ENCODE measurements at places on chromosomes 5 and 9.

DNA sequence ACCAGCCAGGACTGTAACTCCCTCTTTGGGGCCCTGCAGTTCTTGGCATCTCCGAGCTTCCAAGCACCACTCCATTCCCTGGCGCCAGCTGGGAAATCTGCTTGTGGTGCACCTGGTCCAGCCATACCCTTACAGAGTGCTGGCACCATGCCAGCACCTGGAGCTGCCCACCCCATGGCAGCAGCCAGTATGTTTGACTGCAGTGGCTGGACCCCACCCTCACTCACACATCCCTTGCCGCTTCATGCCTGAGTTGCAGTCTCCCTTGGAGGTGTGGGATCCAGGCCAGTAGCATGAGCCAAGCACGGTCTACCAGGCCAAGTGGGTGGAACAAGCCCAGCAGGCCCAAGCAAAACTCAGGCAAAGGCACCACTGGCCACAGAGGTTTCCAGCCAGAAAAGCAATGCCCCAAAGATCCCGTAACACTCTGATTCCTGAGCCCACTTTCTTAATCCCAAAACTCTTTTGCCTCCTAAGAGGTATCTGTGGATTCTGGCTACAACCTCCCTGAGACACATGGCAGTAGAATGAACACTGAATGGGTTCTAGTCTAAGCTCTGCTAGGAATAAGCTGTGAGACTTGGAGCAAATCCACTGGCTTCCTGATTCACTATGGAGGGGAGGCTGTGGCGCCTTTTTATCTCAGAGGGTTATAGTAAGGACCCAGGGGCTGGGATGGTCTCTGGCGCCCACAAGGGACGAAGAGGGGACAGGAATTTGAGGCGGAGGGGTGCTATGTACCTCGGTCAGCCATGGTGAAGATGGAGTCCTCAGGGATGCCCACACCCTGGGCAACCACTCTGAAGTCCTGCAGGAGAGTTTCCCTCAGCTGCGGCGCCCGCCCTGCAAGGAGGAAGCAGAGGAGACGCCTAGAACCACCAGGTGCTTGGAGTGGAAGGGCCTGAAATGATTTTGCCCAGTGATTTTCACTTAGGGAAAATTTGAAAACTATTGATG is 5.6 kb downstream of the AMBP start:
- DNase-seq, result no peak

DNA sequence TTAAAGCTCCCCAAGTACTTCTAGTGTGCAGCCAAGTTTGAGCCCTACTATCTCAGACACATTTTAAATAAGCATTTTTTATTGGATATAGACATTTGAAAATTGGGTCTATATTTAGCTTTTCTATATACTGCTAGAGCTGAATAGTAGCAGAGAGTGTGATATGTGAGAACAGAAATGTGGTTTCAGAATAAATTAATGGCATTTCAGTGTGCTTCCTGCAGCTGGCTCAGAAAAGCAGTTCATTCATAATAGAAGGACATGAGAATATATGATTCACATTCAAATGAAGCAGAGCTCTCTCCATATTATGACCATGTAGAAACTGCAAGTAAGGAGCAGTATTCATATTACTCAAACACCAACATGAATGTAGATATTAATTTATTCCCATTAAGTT is 464.0 kb downstream of the PTPRD start:
- no peak for DNase-seq

DNA sequence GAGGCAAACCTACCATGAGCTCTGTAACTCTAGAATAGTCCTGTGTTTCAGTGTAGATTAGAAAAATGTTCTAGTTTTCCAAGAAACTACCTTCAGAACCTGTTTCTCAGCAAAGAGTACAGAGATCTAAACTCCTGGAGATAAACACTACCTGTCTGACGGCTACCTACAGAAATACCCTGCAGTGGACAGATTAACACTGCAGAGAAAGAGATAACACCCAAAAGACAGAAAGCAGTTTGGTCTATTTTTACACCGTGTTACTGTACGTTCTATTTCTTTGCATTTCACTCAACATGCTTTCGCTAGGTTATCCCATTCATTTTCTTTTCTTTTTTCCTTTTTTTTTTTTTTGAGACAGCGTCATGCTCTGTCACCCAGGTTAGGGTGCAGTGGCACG is 11.6 kb downstream of the SCAI start:
- DNase-seq, result no peak

DNA sequence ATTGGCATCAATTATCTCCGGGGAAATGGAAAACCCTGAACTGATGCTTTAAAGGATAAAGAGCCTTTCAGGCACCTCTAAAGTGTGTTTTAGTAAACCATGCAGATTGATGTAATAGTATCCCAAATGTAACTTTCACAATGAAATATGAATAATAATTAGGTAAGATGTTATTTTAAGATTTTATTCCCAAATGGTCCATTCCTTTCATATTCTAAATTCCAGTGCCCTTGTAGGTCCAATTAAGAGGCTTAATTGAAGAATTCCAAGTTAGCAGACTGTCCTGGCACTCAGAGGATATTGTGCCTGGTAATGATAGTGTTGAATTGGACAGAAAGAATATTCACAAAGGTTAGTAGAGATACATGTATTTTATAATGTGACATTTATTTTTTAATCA is 352.5 kb upstream of the NUDT12 start:
- no peak for DNase-seq

DNA sequence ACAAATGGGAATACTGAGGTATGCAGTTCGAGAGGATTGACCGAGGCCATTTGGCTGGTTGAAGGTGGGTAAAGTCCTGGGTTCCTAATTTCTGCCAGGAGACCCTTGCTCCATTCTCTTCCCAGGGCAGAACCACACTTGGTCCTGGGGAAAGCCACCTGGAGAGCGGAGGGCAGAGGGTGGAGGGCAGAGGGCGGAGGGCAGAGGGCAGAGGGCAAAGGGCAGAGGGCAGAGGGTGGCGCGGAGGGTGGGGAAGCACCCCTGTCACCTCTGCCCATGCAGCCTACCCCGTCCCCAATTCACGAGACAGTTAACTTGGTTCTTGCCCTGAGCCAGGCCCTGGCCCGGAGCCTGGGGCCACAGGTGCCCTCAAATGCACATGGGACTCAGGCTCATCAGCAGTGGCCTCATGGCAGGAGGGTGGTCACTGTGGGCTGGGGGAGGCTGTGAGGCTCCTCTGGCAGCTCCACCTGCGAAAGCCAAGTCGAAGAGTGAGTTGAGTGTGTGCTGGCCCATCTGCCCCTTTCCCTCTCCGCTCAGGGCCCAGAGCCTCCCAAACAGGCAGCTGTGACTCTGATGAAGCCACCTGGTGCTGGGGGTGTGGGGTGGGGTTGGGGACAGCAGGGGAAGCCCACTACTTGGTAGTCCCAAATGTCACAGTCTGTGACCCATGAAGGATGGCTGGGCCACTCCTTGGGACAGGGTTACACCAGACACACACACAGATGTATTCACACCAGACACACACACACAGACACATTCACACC is 28.0 kb upstream of the FCN1 start:
- DNase-seq, result no peak

- DNase-seq, result no peak
Observed at GRCh38 chr9:17531642-17532254, 47.1 kb upstream of the SH3GL2 start.
